ENCODE measurements at places on chromosomes 4 and X.
A peak's percentile ranks its signal among the peaks of the same experiment; 100 is the strongest.

GRCh38 chr4:6908432-6909112 lies 1.1 kb upstream of the TBC1D14 start:
- DNase-seq = no peak

GRCh38 chr4:7251321-7251720 lies 59.0 kb downstream of the SORCS2 start:
- DNase-seq = no peak

DNA sequence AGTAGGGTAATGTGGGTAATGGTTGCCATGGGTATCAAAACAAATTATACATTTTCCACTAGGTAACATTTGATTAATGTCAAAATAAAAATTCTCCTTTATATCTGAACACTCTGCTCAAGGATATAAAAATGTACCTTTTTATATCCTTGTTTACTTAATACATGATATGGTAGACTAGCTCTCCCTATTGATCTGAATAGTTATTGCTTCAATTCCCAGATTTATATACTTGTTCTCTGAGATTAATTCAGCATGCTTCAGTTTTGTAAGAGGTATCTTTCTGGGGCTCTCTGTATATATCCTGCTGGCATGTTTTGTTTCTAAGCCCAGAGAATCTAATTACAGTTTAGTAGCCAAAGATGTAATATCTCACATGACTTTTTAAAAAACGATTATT lies 169.7 kb downstream of the NPNT start:
- no peak for DNase-seq

DNA sequence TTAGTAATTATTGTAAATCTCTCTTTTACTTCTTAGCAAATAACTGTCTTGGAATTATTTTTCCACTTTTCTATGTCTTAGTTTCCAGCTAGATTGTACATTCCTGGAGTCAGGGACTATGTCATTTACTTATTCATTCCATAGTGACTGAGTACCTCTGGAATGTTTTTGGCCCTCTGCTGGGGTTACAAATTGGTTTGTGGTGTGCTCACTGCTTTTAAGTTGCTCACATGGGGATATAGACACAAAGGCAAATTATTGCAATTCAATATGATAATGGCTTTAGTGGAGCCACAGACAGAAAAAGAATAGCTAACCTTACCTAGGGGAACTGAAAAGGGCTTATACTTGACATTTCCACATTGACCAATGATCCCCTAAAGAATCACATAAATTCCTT lies 63.7 kb upstream of the PDGFRA start:
- DNase-seq = no peak

- DNase-seq = no peak
These were observed 33.4 kb downstream of the CYTL1 start for GRCh38 chr4:4985844-4986243.

DNA sequence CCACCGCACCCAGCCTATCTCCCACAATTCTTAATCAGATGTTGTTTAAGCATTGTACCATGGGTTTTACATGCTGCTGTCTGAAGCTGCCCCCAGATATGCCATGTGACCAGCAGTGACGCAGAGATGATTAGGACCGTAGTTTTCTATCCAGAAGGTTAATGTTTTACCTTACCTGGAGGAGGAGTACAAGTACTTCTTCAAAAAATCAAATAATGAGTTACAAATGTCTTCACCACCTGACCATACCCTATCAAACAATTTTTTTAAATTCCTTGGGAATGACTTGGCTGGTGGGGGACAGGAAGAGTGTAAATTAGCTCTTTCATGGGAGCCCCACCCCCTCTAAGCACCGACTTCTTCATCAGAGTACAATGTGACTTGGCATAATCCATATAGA lies 16.2 kb upstream of the SGMS2 start:
- DNase-seq = no peak

GRCh38 chr4:147984065-147984777 lies 252.3 kb downstream of the ARHGAP10 start:
- DNase-seq = no peak

GRCh38 chr4:87387237-87387636 lies 3.8 kb downstream of the HSD17B11 start:
- DNase-seq = no peak

GRCh38 chr4:112557676-112558411 lies 41.9 kb upstream of the NEUROG2 start:
- no peak for DNase-seq

GRCh38 chr4:125703443-125703842 lies 388.7 kb downstream of the FAT4 start:
- DNase-seq = no peak

DNA sequence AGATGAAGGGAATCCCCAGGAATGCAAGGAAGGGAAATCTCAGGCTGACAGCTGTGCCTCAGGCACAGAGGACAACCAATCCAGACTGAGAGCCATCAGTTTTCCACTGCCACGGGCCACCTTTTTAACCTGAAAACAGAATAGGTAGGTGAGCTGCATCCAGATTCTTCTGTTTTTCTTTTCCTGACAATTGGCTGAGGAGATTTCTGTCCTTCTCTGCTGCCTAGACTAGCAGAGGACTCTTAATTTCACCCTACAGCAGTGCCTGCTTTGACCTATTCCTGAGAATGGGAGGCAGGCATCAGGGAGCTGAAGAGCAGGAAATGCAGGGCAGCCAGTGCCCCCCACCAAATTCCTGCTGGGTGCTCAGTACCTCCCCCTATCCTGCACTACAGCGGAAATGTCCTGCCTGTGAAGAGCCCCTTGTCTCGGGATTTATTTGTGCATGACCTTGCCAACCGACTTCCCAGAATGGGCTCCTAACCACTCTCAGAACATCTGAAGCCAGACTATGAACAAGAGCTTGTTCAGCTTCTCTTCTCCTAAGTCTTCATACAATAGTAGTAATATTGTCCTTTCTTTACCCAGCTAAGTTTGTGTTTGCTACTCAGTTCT lies 65.1 kb downstream of the CASK start:
- DNase-seq = no peak

- no peak for DNase-seq
These were observed 10.0 kb downstream of the HTRA3 start for GRCh38 chr4:8279321-8280157.

DNA sequence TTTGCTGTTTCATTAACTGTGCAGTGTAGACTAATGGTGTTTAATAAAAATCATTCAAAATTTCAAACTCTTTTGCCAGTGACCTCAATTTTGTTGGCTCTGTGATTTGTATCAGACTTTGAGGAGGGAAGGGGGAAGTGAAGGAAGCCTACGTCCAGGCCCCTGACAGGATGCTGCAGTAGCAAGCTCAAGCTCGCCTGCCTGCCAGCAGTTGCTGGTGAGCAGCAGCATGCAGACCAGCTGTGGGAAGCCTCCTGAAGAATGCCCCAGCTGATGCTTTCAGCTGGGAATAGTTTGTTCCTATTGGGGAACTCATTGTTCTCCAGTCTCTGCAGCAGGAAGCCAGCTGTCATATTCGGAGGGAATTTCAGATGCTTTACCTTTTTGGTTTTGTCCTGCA lies 495.2 kb downstream of the AFF2 start:
- no peak for DNase-seq

- DNase-seq = no peak
These were observed 15.1 kb upstream of the NKX3-2 start for GRCh38 chr4:13559413-13559812.

DNA sequence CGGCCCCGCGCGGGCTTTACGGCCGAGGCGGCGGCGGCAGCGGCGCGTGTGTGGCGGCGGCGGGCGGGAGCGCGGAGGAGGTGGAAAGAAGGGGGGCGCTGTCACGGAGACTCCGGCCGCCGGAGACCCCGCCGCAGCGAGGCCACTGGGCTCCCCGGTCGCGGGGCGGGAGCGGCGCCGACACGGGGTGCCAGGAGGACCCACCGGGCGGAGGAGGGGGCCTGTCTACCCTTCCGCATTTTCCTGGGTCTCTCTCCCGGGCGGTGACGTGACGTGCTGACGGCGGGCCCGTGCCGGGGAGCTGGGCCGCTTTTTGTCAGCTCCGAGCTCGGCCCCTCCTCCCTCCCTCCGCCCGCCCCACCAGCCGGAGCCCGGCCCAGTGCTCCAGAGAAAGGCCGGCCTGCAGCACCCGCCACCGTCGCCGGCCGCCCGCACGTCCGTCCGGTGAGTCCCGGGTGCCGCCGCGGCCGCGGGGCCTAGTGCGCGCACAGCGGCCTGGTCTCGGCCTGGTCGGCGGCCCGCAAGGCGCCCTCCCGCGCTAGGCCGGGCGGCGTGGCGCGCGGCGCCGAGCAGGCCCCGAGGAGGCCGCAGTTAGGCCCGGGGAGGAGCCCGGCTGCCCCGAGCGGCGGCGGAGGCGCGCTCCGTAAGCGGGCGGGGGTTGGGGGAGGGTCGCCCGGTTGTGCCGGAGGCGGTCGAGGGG lies at the start of gene ZFX:
Gene ZFX (plus strand): TSS at position 379 of the 700 bp plus-strand sequence. CDS start 23,014 bp downstream, outside the sequence.
- DNase-seq = no peak

DNA sequence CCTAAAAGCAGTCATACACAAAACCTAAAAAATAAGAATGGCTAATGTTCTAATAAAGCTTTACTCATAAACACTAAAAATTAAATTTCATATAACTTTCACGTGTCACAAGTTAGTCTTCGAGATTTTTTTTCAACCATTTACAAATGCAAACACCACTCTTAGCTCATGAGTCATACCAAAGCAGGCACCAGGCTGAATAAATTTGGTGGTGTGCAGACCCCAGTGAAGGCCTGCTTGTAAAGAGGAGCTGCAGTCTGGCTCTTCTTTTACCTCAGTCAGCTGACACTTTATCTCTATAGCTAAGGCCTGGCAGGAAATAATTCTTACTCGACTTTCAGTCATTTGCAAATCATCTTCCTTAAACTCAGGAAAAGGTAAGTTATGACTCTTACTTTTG lies 37.4 kb downstream of the CLOCK start:
- DNase-seq = no peak

- DNase-seq = no peak
These were observed 589.9 kb upstream of the GNPDA2 start for GRCh38 chr4:45316257-45316656.

- DNase-seq = no peak
These were observed 677.4 kb upstream of the NDST4 start for GRCh38 chr4:115790812-115791211.

DNA sequence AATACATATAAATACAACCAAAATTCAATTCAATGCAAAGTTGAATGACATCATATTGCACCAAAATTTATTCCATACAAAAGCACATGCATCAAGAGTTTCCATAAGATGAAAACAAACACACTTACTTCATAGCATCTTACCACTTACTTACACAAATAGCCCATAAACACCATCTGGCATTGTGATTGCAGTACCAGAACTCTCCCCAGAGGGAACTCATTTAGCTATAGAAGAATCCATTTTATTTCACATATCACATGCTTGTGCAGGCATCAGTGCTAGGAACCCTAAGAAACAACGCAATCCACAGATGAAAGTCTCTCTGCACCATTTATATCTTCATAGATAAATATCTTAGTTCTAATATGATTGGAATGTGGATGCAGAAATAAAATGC lies 77.9 kb downstream of the SLC7A11 start:
- DNase-seq = peak; percentile 2

DNA sequence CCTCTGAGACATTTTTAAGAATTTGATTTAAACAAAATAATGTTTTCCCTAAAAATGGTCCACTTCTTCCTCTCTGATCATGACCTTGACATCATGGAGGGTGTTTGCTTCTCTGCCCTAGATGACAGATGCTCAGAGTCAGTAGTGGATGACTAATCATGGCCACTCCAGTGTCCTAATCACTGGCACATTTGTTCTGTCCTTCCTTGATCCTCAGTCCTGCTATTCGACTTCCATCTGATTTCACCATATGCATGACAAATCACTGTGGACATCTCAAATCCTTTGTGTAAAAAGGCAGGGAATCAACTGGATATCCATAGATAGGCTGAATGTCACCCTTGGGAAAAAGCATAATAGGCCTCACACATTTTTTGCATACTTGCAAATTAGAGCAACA lies 9.0 kb downstream of the CRMP1 start:
- DNase-seq = peak; percentile 62

DNA sequence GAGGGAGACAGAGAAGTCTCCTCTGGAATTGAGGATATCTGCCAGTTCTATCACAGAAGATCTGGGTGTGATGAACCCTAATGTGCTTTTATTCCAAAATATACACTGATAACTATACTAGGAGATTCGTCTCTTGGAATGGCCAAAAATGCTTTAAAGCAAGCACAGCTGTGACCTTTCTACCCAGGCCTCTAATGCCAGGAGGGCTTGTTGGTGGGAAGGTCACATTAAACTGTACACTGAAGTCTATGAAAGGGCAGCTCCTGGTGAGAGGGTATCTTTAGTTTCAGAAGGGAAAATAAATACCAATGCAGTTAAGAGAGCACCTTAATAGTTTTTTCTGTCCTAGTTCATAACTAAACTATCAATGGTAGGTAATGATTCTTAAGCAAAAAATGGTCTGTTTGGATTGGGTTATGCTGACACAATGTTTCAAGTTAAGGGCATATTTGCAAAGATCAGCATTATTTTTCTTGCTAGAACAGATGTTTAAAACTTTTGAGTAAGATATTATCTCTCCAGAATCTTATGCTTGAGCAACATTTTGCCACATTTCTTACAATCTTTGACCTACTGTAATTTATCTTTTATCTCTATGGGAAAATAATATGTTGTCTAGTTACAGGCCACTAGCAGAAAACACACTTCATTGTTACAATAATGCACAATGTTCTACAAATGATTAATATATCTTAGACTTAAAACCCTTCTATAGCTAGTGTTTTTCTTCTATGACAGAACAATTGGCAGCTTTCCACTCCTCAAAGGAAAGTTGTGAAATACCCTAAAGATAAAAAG lies 59.6 kb downstream of the SEC24D start:
- DNase-seq = no peak

- no peak for DNase-seq
These were observed 567.7 kb downstream of the MAGEB5 start for GRCh38 chrX:26783512-26784225.

GRCh38 chrX:98448524-98448923 lies 1564.8 kb downstream of the RPA4 start:
- no peak for DNase-seq

DNA sequence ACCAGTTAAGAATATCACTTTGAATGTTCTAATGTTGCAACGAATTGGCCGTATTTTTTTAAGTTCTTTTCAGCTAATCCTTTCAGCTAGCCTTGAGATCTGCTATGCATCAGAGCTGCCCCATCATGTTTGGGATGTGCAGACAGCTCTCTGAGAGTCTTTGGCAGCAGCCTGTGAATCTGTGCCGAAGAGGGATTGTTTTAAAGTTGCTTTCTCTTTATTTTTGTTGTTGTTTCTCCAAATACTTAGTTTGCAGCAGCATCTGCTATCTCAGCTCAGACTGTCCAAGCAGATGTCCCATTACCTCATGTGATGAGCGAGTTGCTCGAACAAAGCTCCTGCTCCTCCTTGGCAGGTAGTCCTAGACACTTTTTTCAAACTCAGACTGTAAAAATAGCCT lies 1002.5 kb upstream of the INTU start:
- DNase-seq = no peak

DNA sequence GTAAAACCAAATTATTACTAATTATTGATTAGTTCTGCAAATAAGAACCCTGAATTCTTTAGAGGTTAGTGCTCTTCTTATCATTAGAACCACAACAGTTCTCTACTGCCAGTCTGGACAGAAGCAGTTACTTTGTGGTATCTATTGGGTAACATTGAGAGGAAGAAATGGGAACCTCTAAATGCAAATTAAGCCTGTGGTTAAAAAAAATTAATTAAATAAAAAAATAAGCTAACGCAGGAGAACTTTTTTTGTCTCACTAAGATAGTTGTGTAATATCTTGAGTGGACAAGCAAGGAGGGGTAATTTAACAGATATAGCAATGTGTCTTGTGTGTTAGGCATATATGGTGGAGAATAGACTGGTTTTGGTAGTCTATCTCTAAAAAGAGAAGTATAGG lies 32.9 kb upstream of the TET2 start:
- DNase-seq = no peak
